ENCODE measurements at places on chromosomes 1 and 21.

- DNase-seq = no peak
These were observed 86.8 kb downstream of the KCNJ6 start for GRCh38 chr21:37829447-37829846.

DNA sequence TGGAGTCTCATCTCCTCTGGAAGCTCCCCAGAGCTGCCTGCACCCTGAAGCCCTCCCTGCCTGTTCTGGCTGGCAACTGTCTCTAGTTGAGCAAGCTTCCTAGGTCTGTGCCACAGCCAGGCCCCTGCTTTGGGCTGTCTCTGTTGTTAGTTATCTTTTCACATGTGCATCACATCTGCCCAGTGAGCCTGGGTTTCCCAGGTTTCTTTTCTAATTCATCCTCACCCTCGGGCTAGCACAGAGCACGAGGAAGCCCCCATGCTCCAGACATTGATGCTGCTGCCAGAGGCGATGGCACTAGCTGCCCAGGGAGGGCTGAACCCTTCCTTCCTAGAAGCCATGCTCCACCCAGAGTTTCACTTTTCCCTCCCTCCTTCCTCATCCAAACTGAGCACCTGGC is 27.2 kb downstream of the RASSF5 start:
- DNase-seq = no peak

- DNase-seq = no peak
These were observed 4.1 kb downstream of the EIF2D start for GRCh38 chr1:206608108-206608698.

DNA sequence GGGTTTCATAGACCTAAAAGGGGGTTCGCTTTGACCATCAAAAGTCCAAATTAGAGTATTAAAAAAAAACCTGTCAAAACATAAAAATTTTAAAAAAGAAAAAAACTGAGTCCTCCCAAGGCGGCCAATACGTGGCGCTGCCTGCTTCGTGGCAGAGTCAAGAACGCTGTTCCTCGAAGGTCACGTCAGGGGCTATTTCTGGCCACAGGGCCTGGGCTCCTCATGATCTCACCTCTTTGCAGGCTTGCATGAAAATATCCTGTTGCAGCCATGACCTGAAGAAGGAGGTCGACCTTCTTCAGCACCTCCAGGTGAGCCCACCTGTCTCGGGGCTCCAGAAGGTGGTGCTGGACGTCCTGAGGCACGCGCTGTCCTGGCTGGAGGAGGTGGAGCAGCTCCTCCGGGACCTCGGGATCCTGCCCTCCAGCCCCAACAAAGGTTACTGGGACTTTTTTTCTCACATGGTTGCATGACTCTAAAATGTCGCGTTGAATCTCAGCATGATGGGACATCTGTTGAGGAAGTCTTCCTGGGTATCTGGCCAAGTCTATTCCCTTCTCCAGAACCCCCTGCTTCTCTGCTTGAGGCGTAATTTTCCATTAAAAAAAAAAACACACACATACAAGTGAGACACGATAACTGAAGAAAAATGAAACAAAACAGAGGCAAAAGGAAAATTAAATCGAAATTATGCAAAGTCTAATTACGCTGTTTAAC is 80.4 kb upstream of the EFHD2 start:
- no peak for DNase-seq

- no peak for DNase-seq
These were observed 1.9 kb upstream of the EPHB2 start for GRCh38 chr1:22708777-22709176.

DNA sequence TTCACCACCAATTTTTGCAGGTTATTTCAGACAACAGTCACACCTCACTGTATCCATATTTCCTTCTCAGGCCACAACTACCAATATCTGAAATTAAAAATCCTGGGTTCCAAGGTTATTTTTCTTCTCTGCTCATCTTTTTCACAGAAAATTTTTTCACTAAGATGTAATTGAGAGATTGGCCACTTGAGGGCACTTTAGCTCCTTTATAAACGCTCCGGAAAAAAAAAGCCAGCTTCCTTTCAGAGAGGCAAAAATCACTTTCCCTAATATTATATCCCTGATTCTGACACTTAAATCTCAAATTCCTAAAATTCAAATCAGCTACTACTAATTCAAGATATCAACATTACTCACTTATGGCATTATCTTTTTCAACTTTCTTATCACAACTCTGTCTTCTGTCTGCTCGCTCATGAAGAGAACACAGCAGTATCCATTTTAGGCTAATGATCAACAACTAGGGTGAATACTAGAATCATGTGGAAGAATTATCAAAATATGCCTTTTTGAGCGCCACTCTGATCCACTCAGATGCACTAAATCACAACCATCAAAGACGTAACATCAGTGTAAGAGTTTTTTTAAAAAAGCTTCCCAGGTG is 101.4 kb upstream of the RGS1 start:
- DNase-seq = no peak

DNA sequence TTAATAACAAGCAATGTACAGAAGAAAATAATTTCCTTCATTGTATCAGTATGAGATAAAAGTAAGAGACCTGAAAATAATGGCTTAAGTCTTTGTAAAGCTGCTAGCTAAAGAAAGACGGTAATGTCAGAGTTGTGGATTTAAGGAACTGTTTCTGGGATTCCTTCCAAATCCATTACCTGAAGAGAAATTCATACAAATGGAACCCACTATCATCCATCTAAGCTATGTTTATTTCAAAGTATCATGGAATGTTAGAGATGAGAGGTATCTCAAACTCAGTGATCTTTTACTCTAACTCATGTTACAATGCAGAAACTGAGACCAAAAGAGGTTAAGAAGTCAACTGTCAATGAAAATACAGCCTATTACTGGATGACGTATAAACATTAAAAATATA is 197.7 kb downstream of the DENND1B start:
- DNase-seq = no peak

DNA sequence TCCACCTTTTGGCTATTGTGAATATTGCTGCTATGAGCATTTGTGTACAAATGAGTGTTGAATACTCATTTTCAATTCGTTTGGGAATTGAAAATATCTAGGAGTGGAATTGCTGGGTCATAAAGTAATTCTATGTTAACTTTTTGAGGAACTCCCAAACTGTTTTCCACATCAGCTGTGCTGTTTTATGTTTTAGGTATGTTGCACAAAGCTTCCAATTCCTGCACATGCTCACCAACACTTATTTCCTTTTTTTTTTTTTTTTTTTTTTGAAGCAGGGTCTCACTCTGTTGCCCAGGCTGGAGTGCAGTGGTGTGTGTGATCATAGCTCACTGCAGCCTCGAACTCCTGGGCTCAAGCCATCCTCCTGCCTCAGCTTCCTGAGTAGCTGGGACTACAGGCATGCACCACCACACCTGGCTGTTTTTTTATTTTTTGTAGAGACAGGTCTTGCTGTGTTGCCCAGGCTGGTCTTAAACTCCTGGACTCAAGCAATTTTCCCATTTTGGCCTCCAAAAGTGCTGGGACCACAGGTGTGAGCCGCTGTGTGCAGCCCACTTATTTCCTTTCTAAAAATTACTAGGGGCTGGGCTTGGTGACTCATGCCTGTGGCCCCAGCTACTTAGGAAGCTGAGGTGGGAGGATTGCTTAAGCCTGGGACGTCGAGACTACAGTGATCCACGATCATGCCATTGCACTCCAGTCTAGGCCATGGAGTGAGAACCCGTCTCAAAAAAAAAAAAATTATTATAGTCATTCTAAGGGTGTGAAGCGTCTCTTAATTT is 33.4 kb downstream of the TMCC2 start:
- no peak for DNase-seq

DNA sequence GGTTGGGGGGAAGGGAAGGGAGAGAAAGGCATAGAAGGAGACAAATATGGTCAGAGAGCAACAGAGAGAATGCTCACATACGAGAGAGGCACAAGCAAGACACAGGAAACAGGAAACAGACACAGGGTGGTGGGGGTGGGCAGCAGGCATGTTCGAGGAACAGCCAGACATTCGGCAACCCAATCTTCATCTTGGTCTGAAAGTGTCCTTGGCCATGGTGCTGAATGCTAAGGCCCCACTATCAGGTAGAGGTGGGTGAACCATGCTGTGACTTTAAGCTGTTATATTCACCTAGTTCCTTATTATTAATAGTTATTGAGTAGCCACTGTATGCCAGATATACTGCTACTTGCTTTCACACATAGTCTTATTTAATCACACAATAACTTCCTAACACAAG is 109.2 kb downstream of the DDX20 start:
- DNase-seq = no peak

All from brain pericyte (primary cell).